ENCODE measurements at places on chromosomes 6 and 20. TPM values are rescaled to one million over a fixed set of nuclear protein-coding genes. Genes with fewer than 3 reads are reported as not detected.

Gene HUS1B
- 0.36 TPM for total RNA-seq

Gene CTAGE9
- total RNA-seq, result not detected

Gene CCN2
- 73.1 TPM for total RNA-seq

Gene PLCB4
- 11.6 TPM for total RNA-seq

Gene EGFL8
- 12.2 TPM for total RNA-seq

Gene BMP5
- 0.80 TPM for total RNA-seq

Gene PROKR2
- not detected for total RNA-seq

Gene BHLHE23
- 4.0 TPM for total RNA-seq

Gene HEY2
- total RNA-seq, result 1.0 TPM

Gene MUC22
- total RNA-seq, result not detected

Gene GRIK2
- total RNA-seq, result 15.7 TPM

Gene SYCP2
- total RNA-seq, result 10.6 TPM

Gene PGC
- 18.4 TPM for total RNA-seq

Gene EPPIN
- total RNA-seq, result 137 TPM

Gene EYA2
- total RNA-seq, result 31.0 TPM

Gene WFDC12
- total RNA-seq, result not detected

Gene GPR63
- total RNA-seq, result 3.4 TPM

Gene PGK2
- total RNA-seq, result 12.4 TPM

Gene NXT1
- total RNA-seq, result 39.2 TPM

Gene HDGFL1
- total RNA-seq, result 14.6 TPM

Gene RBPJL
- total RNA-seq, result not detected

Gene PNPLA1
- not detected for total RNA-seq

Gene FHL5
- 23.3 TPM for total RNA-seq

Gene LTB
- 0.97 TPM for total RNA-seq

Gene ZKSCAN8
- 39.4 TPM for total RNA-seq

Gene MATN4
- total RNA-seq, result not detected

Gene SLC16A10
- total RNA-seq, result 11.5 TPM

Gene ARFGEF3
- total RNA-seq, result 80.1 TPM

Gene ALDH5A1
- total RNA-seq, result 22.6 TPM

Gene FOXF2
- 14.1 TPM for total RNA-seq

Gene BRPF3
- total RNA-seq, result 33.2 TPM
